RWPE1 (cell line): ENCODE measurements at places on chromosomes 6 and 20.

DNA sequence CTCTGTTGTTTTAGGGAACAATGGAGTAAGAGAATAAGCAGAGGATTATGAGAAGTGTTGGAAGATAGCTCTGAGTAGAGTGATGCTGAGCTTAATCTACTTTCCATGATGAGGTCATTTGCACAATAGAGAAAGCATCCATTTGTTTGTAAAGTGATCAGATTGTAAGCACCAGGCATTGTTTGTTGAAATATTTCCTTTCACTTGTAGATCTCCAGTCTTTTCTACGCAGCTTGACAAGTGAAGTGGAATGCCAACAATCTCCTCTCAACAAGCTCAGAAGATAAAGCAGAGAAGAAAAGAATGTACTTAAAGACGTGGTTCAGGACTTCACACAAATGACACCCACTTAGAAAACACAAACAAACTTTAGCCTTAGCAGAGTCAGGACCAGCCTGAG is 80.1 kb upstream of the MARCKS start:
- DNase-seq, result no peak

DNA sequence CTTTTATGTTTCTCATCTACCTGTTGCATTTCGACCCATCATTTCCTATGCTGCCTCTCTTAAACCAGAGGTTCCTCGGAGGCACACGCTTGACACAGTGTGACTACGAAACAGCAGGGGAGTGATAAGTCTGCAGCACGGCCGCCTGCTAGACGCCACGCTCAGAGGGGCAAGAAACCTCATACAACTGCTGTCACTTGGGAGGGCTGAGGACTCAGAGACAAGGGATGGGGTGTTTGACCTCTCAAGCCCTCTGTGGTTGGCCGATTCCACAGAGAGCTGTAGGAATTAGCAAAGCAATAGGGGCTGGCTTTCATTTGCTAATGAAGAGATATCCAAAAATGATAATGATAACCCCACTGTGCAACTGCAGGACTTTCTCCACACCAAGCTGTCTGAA is 372.5 kb downstream of the ZFAND3 start:
- DNase-seq, result no peak

- peak; percentile 46 for DNase-seq
Observed at GRCh38 chr20:49794336-49795134, 18.1 kb upstream of the SLC9A8 start.

- DNase-seq, result no peak
Observed at GRCh38 chr6:110351986-110352385, 6.2 kb downstream of the METTL24 start.

GRCh38 chr6:54288474-54288873 is 19.8 kb upstream of the TINAG start:
- DNase-seq, result no peak

- peak; percentile 58 for DNase-seq
Observed at GRCh38 chr6:148407372-148407771, 64.7 kb downstream of the SASH1 start.

DNA sequence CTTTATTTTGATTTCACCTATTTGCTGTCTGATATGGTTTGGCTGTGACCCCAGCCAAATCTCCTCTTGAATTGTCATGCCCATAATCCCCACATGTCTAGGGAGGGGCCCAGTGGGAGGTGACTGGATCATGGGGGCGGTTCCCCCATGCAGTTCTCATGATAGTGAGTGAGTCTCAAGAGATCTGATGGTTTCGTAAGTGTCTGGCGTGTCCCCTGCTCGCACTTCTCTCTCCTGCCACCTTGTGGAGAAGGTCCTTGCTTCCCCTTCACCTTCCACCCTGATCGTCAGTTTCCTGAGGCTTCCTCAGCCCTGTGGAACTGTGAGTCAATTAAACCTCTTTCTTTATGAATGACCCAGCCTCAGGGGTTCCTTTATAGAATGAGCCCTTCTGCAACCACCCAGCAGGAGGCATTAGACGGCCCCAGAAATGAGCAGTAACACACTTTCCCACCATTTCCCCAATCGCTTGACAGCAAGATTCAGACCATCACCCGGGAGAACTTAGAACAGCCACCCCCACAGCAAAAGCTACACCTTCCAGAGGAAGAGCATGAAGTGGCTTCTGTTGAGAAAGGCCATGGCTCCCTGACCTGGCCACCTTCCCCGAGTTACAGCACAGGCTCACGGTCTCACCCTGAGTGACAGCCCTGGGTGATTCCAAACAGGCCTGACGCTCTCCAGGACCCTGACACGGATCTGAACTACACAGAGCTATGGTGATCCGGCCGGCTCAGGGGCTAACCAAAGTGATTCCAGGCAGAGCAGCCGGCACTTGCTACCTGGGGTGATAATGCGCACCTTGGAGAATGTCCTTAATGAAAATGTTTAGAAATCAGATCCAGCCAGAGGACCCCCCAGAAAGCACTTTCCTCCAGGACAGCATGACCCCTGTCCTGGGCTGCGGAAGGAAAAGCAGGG is 131.2 kb upstream of the CDH4 start:
- DNase-seq, result no peak

- no peak for DNase-seq
Observed at GRCh38 chr6:168015482-168016175, 18.2 kb downstream of the KIF25 start.

GRCh38 chr6:22942403-22942802 is 373.0 kb downstream of the HDGFL1 start:
- DNase-seq, result no peak

GRCh38 chr6:29553268-29554057 is 6.1 kb downstream of the UBD start:
- DNase-seq, result no peak

- DNase-seq, result no peak
Observed at GRCh38 chr6:684831-685636, 7.9 kb downstream of the EXOC2 start.

DNA sequence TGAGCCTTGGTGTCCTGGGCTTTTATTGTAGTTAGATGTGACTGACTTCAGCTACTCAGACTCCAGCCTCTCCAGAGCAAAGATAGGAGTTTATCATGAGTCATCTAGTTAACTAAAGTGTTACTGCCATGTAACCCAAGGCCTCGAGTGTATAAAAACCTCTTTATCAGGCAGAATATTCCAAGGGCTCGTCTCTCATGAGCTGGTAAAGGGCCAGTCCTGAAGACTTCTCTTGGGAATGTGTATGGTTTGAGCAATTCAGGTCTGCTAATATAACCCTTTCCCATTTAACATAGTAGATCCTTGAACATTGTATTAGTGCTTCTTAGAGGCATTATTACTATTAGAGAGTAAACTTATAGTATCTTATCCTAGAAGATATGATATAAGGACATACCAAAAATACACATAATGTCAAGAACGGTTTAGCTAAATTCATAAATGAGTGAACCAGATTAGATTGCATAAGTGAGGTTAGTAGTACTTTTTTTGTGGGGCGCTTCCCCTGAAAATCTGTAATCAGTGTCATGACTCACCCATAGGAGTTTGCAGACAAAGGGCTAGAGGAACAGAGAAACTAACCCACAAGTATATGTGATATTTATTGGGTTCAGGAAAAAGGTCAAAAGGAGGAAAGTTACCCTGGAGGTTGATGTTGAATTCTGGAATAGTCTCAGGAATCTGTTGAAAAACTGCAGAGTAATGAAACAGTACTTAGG is 16.0 kb downstream of the DSE start:
- peak; percentile 58 for DNase-seq

- DNase-seq, result no peak
Observed at GRCh38 chr6:8218861-8219260, 116.5 kb upstream of the EEF1E1 start.

DNA sequence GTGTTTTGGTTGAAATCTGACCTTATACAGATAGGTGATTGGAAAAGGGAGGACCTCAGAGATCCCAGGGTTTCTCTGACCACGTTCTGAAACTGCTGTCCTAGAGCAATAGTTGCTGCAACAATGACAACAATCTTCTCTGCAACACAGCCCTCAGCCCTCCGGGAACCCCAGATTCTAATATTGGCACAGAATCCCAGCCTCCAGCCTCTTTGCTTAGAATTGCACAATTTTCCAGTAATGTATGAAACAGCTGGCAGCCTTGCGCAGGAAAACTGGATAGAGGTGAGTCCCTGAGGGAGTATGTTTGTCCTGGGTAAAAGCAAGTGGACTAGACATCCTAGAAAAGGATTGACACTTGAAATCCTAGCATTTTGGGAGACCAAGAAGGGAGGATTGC is 30.4 kb upstream of the PNRC1 start:
- DNase-seq, result no peak

DNA sequence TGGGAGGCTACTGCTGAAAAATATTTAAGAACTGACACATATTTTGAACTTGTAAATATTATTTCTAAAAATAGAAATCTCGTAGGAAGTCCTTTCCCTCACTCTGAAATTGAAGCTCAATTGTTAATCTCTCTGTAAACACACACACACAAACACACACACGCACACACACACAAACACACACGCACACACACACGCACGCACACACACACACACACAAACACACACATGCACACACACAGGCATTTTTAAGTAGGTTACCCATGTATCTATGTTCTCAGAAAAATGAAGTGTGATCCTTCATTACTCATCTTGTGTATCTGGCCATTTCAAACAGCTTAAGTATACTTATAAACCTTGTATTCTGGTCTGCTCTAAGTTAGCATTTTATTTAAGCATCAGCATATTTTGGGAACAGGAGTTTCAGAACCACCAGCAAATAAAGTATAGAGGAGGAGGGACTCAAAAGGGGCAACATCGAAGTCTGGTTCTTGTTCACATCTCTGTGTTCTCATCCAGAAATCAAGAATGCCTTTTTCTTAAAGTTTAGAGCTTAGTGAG is 11.6 kb downstream of the CCN6 start:
- DNase-seq, result no peak

DNA sequence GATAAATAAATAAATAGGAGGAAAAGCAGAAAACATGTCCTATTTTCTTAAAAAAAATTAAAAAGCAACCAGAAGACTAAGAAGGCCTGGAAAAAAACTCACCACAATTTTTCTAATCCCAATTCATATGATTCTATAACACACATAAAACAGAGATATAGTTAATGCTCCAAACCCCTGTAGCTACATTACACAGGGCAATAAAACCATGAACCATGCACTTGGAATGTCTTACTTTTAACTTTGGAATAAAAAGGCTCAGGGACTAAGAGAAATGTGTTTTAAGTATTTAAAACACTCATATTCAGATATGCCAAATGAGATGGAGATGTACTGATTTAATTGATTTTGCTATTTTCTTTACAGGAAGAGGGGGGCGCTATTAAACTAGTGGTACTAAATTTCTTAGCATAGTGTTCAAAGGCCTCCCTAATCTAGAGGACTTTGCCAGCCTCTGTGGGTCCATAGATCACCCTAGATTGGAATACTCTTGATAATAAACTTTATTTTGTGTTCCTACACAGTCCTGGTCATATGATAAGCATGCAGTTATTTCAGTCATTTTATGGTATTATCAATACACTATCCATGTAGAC is 30.3 kb upstream of the GCM1 start:
- DNase-seq, result no peak
